Activated naive CD4-positive, alpha-beta T cell treated with anti-CD3 and anti-CD28 coated beads, Interleukin-2, amount 50 U/mL, for 72 hours (primary cell): ENCODE measurements at places on chromosomes 4 and X. TPM values are rescaled to one million over a fixed set of nuclear protein-coding genes. Genes with fewer than 3 reads are reported as not detected.

GRCh38 chr4:184066584-184067300 lies 150.9 kb downstream of the ENPP6 start:
- no peak for DNase-seq

- no peak for DNase-seq
Observed at GRCh38 chr4:150874338-150875226, 140.5 kb downstream of the LRBA start.

DNA sequence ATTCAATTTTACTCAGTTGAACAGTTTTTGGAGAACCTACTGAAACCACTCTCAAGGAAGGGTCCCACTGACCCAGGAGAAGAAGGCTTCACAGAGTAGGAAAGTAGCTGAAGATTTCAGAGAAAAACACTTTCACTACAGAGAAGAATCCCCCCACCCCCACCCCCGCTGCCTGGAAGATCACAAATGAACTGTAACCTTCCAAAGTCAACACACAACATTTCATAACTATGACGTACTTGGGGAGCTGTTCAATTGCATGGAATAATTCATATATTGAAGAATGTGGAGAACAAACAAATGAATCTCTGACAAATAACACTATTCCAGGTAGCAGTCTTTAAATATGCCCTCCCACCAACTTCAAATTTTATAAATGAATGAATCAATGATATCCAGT lies 86.1 kb upstream of the STS start:
- no peak for DNase-seq

- no peak for DNase-seq
Observed at GRCh38 chr4:78578674-78579425, 27.3 kb downstream of the ANXA3 start.

GRCh38 chr4:25654971-25655963 lies at the start of gene SLC34A2:
Gene SLC34A2, plus strand, starts transcription at chr4:25655851. Its CDS starts 6,650 bp downstream, at chr4:25662501.
- no peak for DNase-seq

FAM236C gene
- total RNA-seq, result not detected

GRCh38 chrX:109448282-109448938 lies 33.5 kb downstream of the GUCY2F start:
- no peak for DNase-seq

DNA sequence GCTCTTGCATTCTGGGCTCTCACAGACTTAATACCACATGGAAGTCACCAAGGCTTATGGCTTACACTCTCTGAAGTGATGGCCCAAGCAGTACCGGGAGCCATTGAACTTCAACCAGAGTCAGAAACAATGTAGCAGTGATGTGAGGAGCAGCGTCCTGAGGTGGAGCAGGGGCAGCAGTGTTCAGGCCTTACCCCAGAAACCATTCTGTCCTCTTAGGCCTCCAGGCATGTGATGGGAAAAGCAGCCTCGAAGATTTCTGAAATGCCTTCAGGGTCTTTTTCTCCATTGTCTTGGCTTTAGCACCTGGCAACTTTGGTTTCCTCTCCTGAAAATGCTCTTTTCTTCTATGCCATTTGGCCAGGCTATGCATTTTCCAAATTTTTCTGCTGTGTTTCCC lies 22.8 kb upstream of the PIN4 start:
- DNase-seq, result no peak

GRCh38 chrX:48791063-48791820 lies 4.9 kb downstream of the GATA1 start:
- no peak for DNase-seq

CT45A1 gene
- total RNA-seq, result not detected

- no peak for DNase-seq
Observed at GRCh38 chrX:30282527-30282926, 26.7 kb downstream of the NR0B1 start.

FGA gene
- not detected for total RNA-seq

GRCh38 chr4:142203505-142203904 lies 567.1 kb downstream of the IL15 start:
- no peak for DNase-seq

DNA sequence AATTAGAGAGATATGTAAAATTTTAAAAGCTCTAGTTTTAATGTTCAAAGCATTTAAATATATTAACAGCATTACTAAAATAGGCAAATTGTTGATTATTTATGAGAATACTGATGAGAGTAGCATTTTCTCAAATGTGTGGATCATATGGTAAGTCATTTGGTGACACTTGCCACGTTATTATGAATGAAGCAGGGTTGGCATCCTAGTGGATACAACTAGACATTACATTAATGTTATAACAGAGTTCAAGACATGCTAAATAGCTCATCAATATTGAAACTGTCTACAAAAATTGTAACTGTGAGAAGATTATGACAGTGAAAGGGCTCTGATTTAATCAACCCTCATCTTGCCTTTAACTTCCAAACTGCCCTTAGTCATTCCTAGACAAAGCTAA lies 171.1 kb downstream of the PDGFC start:
- no peak for DNase-seq

GRCh38 chrX:126655061-126655460 lies 102.4 kb upstream of the DCAF12L1 start:
- DNase-seq, result no peak

DNA sequence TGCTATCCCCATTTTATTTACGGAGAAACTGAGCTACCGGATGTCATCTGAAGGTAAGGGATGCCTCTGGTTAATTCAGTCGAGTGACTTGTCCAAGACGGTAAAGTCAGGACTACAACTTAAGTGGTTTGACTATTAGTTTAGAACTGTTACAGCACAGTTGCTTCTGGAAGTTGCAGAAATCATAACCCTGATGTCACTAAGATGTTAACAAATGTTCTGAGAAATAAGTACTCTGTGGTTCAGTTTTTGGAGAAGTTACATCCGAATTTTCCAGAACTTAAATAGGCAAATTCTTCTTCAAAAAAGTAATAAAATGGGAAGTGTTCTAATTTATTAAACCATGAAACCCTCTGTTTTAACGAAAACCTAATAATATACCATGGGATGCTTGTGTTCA lies 3.1 kb downstream of the PPA2 start:
- DNase-seq, result no peak

DNA sequence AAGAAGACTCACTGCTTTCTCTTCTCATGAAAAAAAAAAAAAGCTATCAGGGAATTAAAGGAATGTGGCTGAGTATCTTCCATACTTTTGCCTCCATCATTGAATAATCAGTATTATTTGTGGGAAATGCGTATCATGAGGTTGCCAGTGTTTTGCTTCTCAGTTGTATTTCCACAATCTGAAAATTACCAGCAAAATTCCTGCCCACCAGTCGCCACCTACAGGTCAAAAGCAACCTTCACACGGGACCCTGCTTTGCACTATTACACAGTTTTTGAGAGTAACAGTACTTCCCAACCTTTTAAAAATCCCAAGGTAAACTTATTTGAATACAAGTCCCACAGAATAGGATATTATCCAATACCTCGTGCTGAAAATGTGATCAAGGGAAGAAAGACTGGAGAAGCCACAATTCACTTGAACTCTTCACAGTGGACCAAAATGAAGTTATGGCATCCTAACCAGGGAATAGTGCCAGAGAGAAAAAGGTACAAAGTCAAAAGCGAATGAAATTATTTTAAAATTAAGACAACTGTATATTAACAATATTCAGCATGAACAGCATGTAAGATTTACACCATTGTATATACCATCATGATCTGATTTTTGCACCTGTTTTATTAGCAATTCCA lies 30.4 kb downstream of the PGRMC1 start:
- no peak for DNase-seq

DNA sequence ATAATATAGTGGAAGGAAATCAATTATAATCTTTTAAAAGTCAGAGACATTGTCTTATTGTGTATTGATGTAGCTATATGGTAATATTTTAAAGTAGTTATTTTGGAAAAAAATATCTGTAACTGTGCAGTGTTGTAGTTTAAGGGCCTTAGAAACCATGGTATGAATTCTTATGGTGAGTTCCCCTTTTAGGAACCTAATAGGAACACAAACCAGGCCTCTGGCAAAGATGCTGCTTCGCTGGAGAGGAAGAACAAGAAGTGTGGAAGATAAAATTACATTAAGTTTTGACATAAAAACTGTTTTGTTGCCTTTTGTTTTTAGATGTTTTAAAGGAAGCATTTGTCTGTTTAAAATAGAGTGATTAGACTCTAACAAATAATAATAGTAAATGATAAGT lies 10.9 kb upstream of the TMPRSS11D start:
- no peak for DNase-seq

GRCh38 chr4:112518675-112519074 lies 2.7 kb upstream of the NEUROG2 start:
- DNase-seq, result no peak

GRCh38 chrX:69995362-69996112 lies 54.2 kb downstream of the AWAT2 start:
- no peak for DNase-seq

DNA sequence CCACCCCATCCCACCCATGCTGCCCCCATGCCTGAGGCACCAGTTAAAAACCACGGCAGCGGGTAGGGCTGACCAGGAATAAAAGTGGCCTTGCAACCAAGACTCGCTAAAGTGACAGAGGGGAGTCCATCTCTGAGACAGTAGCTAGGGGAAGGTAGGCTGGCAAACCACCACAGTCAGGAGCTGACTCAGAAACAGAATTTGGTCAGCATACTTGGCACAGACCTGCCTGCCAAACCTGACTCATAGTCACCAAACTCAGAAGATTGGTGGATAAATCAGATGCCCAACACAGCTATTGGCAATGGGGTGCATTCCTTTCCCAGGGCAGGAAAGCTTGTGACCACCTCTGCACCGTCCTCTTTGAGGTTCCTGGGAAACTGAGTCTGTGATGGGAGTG lies 193.8 kb downstream of the BCOR start:
- no peak for DNase-seq

GRCh38 chr4:16155528-16156169 lies 70.6 kb downstream of the TAPT1 start:
- DNase-seq, result no peak

DNA sequence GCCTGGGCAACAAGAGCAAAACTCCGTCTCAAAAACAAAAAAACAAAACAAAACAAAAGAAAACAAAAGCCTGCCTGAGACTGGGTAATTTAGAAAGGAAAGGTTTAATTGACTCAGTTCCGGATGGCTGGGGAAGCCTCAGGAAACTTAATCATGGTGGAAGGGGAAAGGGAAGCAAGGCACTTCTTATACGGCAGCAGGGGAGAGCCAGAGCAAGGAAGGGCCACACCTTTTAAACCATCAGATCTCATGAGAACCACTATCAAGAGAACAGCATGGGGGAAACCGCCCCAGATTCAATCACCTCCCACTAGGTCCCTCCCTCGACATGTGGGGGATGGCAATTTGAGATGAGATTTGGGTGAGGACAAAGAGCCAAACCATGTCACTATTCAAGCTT lies 122.2 kb downstream of the UBE2K start:
- DNase-seq, result no peak

CXorf49 gene
- not detected for total RNA-seq

- DNase-seq, result no peak
Observed at GRCh38 chrX:110045421-110045820, 42.5 kb downstream of the TMEM164 start.

DMRTC1 gene
- not detected for total RNA-seq

- no peak for DNase-seq
Observed at GRCh38 chr4:8099981-8100464, 58.6 kb downstream of the ABLIM2 start.

GRCh38 chrX:30906726-30907125 lies 17.7 kb upstream of the TAB3 start:
- DNase-seq, result no peak

TMEM187 gene
- 6.4 TPM for total RNA-seq

DNA sequence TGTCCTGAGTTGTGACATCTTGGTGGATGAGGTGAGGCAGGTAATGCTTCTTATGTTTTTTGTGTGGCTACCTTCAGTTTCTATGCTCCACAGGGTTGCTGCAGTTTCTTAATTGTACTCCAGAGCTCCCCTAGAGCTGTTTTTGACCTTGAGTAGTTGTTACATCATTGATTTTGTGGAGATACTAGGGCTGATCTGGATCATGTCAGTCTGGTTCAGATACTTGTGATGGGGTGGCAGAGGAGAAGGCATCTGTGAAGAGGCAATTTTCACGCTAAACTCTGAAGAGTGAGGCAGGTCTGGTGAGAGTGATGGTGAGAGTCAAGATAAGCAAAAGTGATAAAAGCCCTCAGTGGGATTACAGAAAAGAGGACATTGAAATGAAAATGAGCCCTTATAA lies 1180.2 kb downstream of the RAPGEF2 start:
- no peak for DNase-seq

GRCh38 chr4:77147079-77147782 lies 9.8 kb upstream of the CCNG2 start:
- DNase-seq, result no peak

NPY5R gene
- not detected for total RNA-seq

DNA sequence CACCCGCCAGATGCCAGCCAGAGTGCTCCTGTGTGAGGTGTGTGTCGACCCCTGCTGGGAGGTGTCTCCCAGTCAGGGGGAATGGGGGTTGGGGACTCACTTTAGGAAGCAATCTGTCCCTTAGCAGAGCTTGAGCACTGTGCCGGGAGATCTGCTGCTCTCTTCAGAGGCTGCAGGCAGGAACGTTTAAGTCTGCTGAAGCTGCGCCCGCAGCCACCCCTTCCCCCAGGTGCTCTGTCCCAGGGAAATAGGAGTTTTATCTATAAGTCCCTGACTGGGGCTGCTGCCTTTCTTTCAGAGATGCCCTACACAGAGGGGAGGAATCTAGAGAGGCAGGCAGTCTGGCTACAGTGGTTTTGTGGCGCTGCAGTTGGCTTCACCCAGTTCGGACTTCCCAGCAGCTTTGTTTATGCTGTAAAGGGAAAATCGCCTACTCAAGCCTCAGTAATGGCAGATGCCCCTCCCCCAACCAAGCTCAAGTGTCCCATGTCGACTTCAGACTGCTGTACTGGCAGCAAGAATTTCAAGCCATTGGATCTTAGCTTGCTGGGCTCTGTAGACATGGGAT lies 80.8 kb downstream of the CCSER1 start:
- DNase-seq, result no peak

- no peak for DNase-seq
Observed at GRCh38 chr4:174464949-174465348, 57.3 kb downstream of the HPGD start.

DNA sequence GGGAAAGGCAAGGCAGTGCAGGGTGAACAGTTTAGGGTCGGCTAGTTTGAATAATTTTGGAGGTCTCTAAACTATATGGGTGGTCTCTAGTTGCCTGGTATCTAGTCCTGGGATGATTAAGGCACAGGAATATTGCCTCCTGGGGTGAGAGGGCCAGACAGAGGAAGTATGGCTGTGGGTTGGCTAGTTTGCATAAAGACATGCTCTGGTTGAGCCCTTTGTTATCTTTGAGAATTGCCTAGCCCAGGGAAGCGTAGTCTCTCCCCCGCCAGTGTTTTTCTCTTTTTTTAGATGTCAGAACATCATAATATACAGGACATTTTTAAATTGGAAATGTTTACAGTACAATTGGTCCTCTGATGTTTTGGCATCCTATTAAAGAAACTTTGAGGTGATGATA lies 163.5 kb downstream of the PWWP3B start:
- no peak for DNase-seq

TMSB15A gene
- 2.4 TPM for total RNA-seq
